ENCODE measurements at places on chromosomes 11 and 22.

DNA sequence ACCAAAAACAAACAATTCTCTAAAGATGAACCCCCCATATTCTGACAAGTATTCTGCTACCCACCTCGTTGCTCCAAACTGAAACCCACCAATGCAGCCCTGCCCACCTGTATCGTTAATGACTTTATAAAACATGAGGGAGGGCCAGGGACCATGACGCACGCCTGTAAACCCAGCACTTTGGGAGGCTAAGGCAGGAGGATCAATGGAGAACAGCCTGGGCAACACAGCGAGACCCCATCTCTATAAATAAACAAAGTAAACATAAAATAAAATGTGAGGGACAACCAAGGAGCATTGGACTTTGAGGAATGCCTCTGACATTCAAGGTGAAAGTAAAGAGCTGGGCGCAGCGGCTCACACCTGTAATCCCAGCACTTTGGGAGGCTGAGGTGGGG lies 39.8 kb upstream of the ATXN10 start:
- DNase-seq: no peak

- DNase-seq: no peak
These were observed 36.0 kb upstream of the MYH9 start for GRCh38 chr22:36423461-36424404.

DNA sequence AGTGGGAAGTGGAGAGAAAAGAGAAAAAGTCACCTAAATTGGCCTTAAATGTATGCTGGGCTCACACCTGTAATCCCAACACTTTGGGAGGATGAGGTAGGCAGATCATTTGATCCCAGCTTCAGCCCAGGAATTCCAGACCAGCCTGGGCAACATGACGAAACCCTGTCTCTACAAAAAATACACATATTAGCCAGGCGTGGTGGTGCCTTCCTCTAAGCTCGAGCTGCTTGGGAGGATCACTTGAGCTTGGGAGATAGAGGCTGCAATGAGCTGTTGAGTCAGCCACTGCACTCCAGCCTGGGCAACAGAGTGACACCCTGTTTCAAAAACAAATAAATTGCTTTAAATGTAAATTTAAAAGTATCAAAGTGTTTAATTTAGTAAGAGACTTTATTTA lies 3.9 kb downstream of the CBL start:
- no peak for DNase-seq

- DNase-seq: no peak
These were observed 4.9 kb upstream of the CCDC34 start for GRCh38 chr11:27367881-27368280.

DNA sequence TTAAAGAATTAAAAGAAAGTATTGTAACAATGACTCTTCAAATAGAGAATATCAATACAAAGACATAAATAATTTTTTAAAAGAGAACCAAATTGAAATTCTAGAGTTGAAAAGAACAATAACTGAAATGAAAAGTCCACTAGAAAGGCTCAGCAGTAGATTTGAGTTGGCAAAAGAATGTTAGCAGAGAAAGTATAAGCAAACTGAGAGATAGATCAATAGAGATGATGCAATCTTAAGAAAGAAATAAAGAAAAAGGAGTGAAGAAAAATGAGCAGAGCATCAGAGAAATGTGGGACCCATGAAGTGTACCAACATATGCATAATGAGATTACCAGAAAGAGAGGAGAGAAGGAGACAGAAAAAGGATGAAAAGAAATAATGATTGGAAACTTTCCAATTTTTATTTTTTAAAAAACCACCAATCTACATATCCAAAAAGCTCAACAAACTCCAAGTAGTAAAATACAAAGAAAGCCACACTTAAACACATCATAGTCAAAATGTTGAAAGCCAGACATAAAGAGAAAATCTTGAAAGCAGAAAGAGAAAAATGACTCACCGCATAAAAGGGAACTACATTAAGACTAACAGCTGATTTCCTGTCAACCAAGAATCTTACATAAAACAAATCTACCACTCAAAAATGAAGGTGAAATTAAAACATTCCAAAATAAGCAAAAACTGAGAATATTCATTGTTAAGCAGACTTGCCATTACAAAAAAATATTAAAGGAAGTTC lies 20.9 kb downstream of the NCF4 start:
- DNase-seq: no peak

GRCh38 chr11:78763664-78764063 lies 189.0 kb upstream of the NARS2 start:
- no peak for DNase-seq

GRCh38 chr11:68810164-68810563 lies 31.6 kb downstream of the CPT1A start:
- DNase-seq: no peak

- no peak for DNase-seq
These were observed 48.3 kb downstream of the RRAS2 start for GRCh38 chr11:14310679-14311078.

DNA sequence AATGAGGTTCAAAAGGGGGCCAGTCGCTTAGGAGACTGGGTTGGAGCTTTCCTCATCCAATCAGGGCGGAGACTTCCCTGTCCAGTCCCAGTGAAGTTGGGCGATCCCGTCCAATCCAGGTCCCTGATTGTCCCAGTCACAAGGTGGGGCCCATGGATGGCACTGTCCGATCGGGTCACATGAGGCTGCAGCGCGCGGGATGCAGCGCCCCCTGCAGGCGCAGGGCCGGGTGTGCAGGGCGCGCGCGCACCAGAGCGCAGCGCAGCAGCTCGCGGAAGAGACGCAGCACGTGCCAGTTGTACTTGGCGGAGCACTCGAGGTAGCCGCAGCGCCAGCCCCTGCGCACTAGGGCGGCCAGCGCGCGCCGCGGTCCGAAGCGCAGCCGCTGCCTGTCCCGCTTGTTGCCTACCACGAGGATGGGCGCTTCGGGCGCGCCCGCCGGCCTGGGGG lies 2.3 kb downstream of the RASL10A start:
- no peak for DNase-seq

DNA sequence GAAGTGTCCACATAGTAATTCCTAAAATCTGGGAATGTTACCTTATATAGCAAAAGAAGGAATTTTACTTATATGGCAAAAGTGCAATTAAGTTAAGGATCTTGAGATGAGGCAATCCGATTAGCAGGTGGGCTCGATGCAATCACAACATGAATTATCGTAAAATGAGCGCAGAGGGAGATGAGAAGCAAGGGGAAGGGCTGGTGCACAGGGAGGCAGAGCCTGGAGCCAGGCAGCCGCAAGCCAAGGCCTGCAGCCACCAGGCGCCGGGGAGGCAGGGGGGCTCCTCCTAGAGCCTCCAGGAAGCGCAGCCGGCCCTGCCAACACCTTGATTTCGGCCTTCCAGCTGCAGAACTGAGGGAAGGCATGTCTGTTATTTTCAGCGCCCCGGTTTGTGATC lies 85.7 kb downstream of the CELSR1 start:
- no peak for DNase-seq

DNA sequence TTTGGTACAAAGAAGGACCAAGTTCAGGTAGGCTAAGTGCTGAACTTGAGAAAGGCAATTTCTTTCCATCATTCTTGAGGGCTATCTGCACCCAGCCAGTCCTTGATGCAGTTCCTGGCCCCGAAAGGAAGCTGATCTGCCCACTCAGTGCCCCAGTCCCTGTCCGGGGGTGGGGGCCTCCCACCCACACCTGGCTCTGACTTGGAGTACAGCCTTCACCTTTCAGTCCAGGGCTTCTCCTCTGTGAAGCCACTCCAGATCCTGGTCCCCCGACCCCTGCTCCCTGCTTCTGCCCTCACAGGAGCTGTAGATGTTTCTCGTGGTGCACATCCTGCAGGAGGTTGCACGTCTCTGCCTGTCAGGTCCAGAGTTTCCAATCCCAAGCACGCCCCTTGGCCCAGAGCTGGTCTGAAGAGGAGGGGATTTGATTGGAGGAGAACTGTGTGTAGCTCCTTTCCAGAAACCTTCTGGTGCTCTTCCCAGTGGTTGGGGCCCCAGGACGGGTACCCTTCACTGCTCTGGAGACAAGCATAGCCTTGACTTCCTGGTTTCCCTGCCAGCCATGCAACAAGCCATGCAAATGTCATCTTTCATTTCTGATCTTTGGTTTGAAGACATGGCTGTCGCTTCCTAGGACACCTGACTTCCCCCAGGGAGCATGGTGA lies 75.3 kb downstream of the BCR start:
- no peak for DNase-seq

GRCh38 chr22:39954584-39955055 lies 5.6 kb upstream of the TMA7B start:
- DNase-seq: no peak

DNA sequence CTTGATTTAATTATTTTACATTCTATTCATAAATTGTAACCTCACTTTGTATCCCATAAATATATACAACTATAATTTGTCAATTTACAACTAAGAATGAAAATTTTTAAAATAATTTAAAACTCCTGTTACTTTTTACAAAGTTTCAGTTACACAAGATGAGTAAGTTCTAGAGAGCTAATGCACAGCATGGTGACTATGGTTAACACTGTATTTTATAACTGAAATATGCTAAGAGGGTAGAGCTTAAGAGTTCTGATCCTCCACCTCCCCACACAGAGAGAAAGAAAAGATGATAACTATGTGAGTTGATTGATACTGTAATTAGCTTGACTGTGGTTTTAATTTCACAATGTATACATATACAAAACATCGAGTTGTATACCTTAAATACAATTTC lies 412.5 kb upstream of the DDI1 start:
- DNase-seq: no peak

- no peak for DNase-seq
These were observed 8.3 kb downstream of the PPFIBP2 start for GRCh38 chr11:7522121-7522520.

DNA sequence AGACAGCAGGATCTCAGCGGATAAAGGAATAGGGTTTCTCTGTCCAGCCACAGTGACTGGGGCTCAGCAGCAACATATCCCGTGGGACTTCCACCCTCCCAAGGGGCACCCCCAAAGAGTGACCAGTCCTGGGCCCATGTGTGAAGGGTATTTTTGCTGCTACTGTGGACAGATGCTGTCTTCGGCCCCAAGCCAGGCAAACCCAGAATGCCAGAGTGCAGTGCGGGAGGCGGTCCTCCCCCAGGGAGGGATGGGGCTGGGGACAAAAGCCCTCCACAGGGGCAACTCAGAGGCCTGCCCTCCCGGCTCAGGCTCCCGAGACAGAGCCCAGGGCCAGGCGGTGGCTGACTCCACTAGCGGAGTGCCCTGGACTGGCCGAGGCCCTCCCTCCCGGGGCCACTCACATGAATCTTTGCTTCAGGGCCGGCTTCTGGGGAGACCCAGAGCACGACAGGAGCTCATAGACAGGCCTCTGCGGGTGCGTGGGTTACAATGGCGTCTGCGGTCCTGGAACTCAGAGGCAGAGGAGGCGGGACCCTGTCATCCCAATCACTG lies 34.7 kb upstream of the WNT7B start:
- DNase-seq: no peak

- no peak for DNase-seq
These were observed 88.1 kb downstream of the SERGEF start for GRCh38 chr11:17924713-17925112.

DNA sequence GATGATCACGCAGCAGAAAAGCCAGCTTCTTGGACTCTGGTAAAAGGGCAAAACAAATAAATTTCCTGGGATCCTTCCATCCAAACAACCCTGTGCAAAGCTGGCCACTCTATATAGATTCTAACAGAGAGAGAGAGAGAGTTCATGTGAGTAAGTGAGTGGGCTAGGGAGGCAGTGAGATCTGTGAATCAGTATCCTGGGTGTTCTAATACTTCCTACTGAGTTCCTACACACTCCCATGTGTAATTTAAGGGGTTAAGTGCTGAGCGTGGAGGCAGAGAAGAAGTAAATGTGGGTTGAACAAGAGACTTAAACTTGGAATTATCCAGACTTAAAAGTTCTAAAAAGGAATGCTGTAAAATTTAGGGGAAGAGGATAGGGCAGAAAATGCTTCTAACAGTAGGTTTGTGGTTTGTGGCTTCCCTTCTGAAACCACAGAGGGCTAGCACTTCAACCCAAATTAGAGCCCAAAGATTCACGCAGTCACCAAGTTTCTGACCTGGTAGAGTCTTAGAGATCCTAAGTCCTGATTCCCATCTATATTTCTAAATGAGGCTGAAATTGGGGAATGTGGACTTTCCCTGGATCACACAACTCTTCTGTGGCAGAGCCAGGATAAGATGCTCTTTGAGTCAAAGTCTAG lies 413.9 kb downstream of the TENM4 start:
- no peak for DNase-seq

DNA sequence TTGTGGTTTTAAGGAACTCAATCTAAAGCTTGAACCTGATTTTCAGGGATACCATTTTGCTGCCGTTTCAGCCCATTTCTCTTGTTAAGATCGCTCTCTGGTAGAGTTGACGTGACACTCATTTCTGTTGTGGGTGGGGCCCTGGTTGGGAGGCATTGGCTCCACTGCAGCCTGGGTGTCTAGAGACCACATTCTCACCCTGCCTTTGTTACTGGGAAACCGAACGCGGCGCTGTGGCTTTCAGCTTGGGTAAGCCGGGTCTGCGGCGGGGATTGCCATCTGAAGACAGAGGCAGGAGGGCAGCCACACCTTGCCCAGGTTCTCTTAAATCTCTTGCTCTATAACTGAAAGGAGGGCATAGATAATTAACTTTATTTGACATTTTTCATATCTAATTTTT lies 3.2 kb downstream of the EHF start:
- peak; percentile 15 for DNase-seq

GRCh38 chr11:126416542-126417090 lies 61.1 kb downstream of the ST3GAL4 start:
- peak; percentile 79 for DNase-seq

GRCh38 chr11:34136420-34136819 lies 31.0 kb downstream of the NAT10 start:
- no peak for DNase-seq

- no peak for DNase-seq
These were observed 175.2 kb downstream of the MAML2 start for GRCh38 chr11:96167787-96168186.

DNA sequence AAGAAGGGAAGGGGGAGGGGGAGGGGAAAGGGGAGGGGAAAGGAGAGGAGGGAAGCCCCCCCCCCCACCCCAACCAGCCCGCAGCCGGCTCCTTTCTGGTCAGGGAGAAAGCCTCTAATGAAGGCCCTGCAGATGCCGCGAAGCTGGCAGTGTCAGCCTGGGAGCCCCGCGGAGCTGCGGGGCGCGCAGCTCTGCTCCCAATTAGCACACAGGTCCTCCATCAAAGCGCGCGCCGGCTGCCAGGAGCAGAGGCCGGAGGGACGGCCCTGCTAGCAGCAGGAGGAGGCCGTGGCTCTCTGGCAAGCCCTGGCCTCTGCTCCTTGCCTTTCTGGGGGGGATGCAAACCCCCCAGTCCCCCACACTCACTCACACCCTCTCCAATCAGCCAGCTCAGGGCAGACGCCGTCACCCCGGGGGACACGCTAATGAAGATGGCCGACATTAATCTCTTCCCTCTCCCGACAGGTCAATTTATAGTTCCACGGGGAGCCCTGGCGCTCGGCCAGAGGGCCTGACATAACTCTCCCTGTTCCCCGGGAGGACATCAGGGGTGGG lies 70.5 kb upstream of the TCF20 start:
- no peak for DNase-seq

DNA sequence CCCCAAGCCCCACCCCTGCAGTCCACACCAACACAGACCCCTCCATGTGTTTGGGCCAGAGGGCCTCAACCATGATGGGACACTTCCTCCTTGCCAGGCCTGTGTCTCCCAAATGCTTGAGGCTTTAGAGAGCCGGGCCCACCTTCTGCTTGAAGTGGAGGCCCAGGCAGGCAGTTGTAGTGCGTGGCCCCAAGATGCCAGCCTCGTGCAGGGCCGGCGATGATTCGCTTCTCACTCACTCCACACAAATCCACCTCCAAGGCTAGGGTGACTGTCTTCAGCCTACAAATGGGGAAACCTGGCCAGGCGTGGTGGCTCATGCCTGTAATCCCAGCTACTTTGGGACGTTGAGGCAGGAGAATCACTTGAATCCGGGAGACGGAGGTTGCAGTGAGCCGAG lies 5.7 kb downstream of the PRR5 start:
- no peak for DNase-seq

All from NCI-H187 (cell line).